CD4-positive, alpha-beta T cell treated with Interleukin-4 for 4 hours (primary cell): ENCODE measurements at places on chromosomes 4 and X.
A peak's percentile ranks its signal among the peaks of the same experiment; 100 is the strongest.

- DNase-seq: no peak
Observed at GRCh38 chr4:2497931-2498330, 29.0 kb downstream of the RNF4 start.

DNA sequence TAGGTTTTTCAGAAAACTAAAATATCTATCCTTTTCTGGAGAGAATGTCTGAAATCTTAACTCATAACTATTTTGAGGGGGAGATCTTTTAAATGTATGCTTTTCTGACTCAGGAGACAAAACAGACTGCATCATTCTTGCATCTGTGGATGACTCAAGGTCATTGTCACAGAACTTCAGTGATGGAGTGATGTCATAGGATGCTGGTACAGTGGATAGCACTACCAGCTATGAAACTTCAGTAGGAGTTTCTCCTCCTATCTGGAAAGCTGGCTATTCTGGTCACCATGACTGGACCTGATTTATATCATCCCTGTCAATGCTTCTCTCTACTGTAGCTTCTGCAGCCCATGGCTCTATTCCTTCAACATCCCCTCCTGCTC, 50.3 kb downstream of the PARM1 start:
- no peak for DNase-seq

GRCh38 chr4:35175894-35176293, 1068.4 kb downstream of the ARAP2 start:
- DNase-seq: no peak

DNA sequence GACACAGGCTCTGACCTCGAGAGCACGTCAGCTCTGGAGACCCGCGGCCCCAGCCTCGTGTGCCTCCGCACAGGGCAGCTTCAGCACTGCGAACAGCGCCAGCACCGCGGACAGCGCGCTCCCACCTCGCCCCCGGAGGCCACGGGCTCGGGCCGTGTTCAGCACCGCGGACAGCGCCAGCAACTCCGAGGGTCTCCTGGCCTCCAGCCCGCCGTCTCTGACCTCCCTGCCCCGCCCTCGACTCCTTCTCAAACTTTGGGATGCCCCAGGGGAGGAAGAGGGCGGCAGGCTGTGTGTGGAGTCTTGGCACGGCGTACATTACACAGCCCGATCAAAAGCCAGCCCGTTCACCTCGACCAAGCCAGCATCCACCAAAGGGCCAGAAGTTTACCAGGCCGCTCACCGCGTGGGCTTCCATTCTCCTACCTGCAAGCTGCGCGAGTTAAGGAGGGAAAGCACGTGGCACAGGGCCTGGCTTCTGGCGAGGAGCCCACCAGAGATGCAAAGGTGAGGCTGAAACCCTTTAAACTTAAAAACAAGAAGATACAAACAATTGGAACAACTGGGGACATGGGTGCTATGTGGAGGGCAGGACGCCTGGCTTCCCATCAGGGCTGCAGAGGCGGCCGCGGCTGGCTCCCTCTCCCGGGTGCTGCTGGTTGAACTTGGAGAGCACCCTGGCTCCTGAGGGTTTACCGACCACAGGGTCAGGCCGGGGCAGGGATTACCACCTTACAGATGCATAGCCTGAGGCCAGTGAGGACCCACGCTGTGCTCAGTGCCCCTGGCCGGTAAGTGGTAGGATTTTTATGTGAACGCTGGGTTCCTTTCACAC, 4.5 kb upstream of the NKX1-1 start:
- DNase-seq: peak; percentile 11

DNA sequence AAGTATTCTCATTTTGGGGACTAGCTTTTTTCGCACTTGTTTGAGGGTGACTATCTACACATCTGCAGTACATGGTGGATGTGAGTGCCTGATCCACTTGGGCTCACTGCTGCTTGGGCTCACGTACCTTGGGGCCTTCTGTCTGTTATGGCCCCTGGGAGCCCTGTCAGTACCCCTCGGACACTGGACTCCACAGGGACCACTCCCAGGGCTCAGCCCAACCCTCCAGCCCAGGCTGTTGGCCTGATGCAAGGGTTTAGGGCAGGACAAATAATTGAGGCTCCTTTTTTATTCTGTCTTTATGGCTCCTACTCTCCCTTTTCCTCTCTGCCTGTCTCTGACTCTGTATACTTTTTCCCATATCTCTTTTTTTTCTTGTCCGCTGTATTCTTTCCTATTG, 32.7 kb upstream of the MSN start:
- DNase-seq: no peak

DNA sequence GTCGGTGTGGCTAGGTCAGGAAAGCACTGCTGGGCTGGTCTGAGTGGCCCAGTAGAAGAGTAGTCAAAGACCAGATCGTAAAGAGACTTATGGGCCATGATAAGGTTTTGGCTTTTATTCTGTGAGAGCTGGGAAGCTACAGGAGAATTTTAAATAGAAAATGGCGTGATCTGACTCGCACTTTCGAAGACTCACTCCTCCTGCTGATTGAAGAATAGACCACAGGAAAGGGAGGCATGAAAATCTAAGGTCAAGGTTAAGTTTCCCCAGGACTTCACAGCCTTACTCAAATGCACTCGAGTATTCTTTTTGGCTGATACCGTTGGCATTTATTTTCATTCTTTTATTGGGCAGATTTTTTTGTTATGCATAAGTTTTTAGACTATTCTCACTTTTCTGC, 231.4 kb upstream of the ANKRD50 start:
- no peak for DNase-seq

GRCh38 chr4:115272594-115272993, 159.2 kb upstream of the NDST4 start:
- no peak for DNase-seq
